ENCODE measurements at places on chromosomes 16 and 17.
A peak's percentile ranks its signal among the peaks of the same experiment; 100 is the strongest.

DNA sequence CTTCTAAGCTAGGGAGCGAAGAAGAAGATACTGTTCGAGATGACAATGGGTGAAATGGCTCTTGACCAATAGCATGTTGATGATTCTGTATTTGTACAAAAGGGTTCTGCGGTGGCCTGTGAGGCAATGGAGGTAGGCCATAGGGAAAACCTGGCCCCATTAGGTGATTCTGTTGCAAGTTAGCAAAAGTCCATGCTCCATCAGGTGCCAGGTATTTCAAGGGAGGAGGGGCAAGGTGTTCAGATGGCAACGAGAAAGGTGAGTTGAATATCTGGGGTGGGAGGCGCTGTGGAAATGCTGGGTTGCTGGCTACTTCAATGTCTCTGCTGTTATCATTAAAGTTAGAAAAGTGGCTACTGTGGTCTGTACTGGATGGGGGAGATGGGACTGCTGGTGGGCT lies 62.8 kb downstream of the CACNG1 start:
- no peak for DNase-seq

- peak; percentile 81 for DNase-seq
Observed at GRCh38 chr17:1487939-1488825, 4.3 kb downstream of the MYO1C start.

GRCh38 chr16:49664221-49665215 lies 191.4 kb downstream of the ZNF423 start:
- DNase-seq: no peak

- no peak for DNase-seq
Observed at GRCh38 chr17:2940352-2940751, 123.1 kb downstream of the OR1D5 start.

GRCh38 chr17:3968886-3969524 lies 4.8 kb upstream of the ATP2A3 start:
- no peak for DNase-seq

- no peak for DNase-seq
Observed at GRCh38 chr17:7843257-7843535, 9.2 kb downstream of the KDM6B start.

DNA sequence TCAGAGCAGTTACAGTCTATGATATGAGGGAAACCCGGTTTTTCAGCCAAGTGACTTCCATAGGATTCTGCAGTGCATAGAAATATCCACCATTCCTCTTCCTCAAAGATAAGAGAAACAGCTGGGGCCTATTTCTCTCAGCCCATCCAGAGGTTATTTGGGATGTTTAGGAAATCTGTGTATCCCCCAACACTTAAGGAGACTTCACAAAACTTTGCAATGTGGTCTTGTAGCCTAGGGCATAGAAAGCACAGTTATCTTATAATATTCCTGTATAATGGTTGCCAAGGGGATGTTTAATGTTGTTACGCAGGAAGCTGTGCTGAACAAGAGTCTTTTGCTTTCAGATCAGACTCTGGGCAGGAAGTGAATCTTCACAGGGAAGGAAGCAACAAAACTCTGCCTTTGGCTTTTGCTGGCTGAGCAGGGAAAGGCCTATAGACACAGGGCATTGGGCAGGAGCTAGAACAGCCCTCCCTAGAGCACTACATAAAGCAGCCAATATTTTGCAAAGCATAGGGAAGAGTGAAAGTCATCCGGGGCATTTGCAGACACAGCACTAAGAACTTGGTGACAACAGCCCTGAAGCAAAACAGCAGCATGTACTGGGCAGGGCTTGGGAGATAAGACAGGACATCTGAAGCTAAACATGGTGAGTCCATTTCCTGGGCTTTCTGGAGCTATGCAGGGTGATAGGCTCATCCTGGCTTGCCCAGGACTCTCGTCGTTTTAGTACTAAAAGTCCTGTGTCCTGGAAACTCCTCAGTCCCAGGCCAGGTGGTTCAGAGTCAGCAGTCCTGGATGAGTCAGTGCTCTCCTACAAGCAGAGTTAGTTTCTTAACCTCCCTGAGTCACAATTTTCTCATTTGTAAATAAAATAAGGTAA lies 18.7 kb upstream of the BEAN1 start:
- no peak for DNase-seq

DNA sequence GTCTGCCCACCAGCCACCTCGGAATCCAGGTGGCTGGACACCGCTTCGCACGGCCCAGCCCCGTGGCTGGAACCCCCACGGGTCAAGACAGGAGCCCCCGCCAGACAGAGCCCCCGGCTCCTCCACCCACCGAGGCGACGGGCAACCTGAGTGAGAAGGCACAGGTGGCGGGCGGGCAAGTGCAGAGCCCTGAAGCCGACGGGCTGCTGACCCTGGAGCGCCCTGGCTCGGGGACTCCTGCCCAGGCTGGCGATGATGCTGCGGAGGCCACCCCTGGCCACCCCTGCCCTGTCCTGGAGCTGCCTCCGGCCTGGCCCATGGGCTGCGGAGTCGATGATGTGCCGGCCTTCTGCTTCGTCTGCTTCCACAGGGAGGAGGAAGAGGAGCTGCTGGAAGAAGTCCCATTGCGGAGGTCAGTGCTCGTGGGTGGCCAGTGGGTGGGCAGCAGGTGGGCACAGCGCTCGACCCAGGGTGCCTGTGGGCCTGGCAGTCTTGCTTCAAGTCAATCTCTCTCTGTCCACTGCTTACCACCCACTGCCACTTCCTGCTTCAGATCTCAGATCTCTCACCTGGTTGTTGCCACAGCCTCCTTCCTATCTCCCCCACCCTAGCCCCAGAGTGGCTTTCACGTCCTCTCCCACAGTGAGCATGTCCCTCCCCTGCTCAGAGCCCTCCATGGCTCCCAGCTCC lies 33.1 kb upstream of the SBK1 start:
- DNase-seq: no peak

DNA sequence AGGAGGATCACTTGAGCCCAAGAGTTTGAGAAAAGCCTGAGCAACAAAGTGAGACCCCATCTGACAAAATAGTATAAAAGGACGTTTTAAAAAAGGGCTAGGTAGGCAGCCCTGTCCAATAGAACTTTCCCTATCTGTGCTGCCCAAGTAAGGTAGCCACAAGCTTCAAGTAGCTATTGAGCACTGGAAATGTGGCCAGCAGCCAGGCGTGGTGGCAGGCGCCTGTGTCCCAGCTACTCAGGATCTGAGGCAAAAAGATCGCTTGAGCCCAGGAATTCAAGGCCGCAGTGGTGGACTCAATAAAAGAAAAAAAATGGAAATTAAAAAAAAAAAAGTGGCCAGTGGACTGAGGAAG lies 1.5 kb upstream of the NQO1 start:
- DNase-seq: no peak

DNA sequence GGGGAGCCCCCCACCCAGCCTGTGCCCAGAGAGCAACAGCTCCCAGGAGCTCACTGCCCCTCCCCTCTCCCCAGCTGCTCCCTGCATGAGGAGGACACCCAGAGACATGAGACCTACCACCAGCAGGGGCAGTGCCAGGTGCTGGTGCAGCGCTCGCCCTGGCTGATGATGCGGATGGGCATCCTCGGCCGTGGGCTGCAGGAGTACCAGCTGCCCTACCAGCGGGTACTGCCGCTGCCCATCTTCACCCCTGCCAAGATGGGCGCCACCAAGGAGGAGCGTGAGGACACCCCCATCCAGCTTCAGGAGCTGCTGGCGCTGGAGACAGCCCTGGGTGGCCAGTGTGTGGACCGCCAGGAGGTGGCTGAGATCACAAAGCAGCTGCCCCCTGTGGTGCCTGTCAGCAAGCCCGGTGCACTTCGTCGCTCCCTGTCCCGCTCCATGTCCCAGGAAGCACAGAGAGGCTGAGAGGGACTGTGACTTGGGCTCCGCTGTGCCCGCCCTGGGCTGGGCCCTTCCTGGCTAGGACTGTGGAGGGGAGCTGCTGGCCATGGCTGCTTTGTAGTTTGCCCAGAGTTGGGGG lies 584 bp downstream of the TCAP start:
- no peak for DNase-seq

DNA sequence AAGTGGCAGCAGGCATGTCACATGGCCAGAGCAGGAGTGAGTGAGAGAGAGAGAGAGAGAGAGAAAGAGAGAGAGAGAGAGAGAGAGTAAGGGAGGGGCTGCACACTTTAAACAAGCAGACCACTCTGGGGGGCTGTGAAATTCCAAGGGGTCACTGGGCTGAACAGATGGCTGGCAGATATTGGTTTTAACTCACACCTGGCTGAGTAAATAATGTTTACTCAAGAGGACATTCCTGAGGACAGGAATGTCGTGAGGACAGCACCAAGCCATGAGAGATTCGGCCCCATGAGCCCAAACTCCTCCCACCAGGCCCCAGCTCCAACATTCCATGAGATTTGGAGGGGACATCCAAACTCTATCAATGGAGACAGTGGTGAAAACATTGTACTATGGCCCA lies 269.7 kb downstream of the CBLN1 start:
- DNase-seq: no peak

DNA sequence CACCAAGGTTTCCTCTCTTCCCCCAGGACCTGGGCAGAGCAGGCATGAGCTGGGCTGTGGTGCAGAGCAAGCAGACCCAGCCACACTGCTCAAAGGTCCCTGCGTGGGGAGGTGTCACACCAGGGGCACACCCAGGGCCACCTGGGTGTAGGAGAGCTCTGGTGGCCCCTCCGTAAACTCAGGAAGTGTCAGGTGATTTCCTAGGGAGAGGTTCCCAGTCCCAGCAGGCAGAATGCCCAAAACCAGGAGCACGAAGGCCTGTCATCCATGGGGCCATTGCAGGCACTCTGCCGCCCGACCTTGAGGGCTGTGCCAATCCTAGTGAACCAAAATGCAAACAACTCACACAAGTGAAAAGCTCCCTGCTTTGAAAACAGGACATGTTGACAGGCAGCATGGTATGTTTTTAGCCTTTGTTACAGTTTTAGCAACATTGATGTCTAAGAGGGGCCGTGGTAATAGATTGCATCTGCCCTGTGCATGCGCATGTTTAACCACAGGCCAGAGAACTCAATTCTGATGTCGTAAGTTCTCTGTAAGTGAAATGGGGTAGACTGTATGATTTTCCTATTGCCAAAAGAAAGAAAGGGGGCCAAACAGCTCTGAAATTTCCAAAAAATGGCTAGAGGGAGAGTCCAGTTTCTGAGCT lies 21.3 kb downstream of the CIBAR2 start:
- DNase-seq: no peak

DNA sequence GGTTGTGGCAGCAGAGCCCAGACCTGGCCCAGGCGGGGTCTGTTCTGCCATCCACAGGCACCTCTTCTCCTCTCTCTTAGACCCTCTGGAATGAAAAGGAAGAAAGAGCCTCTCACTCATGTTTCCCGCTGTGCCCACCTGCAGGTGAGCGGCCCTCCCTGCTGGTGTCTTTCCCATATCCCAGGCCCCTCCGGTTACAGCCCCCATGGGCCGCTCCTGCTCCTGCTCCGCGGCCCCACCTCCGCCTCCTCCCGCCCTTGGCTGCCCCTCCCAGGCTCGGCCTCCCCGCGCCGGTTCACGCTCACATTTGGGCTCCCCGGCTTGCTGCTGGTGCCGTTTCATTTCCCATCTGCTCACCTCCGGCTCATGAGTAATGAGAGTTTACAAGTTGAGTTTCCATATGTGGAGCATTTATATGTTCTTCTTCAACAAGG lies 98.7 kb upstream of the SDK2 start:
- DNase-seq: no peak

- DNase-seq: no peak
Observed at GRCh38 chr16:70455910-70456309, 1.5 kb downstream of the FCSK start.

DNA sequence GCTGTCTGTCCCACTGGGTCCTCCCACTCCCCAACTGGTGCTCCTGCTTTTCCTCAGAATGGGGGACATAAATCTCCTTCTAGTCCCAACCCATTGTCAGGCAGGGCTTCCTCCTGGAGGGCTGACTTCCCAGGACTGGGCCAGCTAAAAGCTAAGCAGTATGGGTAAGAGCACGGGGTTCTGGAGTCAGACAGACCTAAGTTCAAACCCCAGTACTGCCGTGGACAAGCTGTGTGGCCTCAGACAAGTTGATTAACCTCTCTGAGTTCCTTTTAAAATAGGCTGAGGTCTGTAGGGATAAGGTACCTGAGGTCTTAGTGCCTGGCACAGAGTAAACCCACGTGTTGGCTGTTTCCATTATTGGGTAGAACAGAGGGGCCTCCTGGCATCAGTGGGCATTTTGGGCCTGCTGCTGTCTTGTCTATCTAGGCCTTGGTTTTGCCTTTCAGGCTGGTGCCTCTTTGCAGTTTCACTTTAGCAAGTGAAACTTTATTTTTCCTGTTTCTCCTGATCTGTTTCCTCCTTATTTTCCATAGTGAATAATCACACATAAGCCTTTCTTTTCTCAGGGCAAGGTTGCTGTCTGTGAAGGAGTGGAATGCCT lies 114.6 kb downstream of the PRKCB start:
- no peak for DNase-seq

- DNase-seq: no peak
Observed at GRCh38 chr16:3292604-3293003, 9.3 kb downstream of the ZNF263 start.

DNA sequence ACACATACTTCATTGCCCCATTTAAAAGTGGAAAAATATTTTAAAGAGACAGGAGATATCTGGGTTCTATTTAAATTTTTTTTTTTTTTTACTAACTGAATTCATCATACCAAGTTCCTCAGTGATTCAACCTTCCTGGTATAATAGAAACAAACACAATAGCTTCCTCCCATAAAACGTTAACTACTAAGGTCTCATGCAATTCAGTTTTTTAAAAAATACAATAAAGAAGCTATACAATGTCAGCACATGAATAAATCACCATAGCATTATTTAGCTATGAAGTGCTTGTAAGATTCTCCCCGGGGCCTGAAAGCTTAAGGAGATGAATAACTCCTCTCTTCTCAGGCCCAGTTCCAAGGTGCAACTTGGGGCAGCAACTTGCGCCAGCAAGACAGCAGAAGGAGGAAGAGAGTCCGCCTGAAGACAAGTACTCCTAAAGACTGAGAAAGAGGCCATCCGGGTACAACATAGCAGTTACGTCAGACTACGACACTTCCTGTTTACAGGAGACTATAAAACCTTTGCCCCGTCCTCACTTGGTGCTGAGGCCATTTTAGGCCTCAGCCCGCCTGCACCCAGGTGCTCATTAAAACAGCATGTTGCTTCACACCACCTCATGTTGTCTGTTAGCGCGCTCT lies 81.5 kb downstream of the MYO1D start:
- no peak for DNase-seq

DNA sequence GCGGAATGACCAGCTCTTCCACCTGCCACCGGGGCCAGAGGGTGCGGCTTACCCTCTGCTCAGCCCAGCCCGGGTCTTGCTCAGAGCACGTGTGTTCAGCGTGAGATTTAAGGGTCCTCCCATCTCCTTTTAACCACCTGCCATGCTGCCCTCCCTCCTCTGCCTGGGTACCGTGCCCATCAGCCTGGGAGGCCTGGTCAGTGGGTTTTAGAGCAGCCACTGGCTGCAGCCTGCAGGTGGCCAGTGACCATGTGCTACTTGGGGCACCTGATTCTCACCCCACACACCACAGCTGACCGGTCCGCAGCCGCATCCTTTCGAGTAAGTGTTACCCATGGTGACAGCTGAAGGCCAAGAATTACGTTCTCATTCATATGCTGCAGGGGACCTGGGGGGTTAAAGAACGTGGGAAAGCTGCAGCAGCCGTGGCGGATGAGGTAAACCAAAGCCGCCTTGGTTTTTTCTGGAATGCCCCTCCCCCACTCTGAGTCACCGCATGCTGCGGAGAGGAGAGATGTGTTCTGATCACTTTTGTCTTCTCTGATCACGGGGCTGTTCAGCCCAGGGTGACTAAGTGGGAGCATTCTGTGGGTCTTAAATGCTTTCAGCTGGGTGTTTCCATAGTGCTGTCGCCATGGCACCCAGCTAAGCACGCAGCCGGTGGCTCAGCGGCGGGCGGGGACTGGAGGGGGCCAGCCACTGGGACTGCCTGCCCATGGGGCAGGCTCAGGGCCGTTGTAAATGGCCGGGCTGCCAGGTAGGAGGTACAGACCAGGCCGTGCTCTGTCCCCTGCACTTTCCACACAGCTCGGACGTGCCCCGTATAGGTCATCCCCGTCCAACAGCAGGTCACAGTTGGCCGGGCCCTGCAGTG lies 59.8 kb downstream of the BAIAP2 start:
- DNase-seq: peak; percentile 99

Data from fibroblast of skin of left quadriceps (primary cell).